Sciatic nerve (tissue), 2 donors: ENCODE measurements at places on chromosomes 3 and 15. TPM values are rescaled to one million over a fixed set of nuclear protein-coding genes. Genes with fewer than 3 reads are reported as not detected.

GRCh38 chr3:187777331-187777941 lies 32.2 kb upstream of the BCL6 start:
- DNase-seq: no peak

ESYT3 gene
- 12.6 TPM for total RNA-seq

GRCh38 chr3:196951371-196951770 lies 9.0 kb upstream of the NCBP2 start:
- no peak for DNase-seq

GRCh38 chr3:121998030-121998580 lies 23.9 kb downstream of the ILDR1 start:
- DNase-seq: no peak

GRCh38 chr15:58529041-58529440 lies 97.2 kb downstream of the LIPC start:
- no peak for DNase-seq

DNA sequence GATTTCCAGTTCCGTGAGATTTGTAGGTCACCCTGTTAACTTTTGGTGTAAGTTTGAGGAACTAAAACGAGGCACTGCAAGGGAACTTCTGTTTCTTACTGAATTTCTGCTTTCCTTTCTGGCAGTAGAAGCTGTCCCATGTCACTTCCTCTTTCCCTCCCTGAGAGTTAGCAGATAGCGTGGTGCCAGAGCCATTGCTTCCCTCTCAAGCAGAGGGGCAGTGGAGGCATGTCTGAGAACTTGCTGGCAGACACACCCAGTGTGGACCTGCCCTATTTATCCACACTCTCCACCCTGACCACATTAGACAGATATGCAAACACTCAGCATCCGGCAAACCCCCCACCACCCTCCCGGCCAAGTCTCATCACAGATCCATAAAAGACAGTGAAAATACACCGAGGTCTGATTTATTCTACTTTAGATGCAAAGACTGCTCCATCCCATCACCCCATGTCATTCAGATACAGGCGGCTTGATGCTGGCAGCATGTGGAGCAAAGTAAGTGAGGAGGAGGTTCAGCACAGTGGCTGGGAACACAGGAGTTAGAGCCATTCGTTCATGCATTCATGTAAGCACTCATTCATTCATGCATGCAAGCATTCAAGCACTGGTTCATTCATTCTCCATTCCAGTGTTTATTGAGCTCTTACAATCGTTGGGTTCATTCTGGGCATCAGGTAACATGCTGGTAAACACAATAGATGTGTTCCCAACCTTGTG lies 324.7 kb downstream of the SHQ1 start:
- no peak for DNase-seq

GRCh38 chr3:31240874-31241273 lies 291.9 kb upstream of the STT3B start:
- DNase-seq: no peak

BOC gene
- 114 TPM for total RNA-seq
